NCI-H2081 treated with DMSO at 0.1 percent for 48 hours (cell line): ENCODE measurements at places on chromosomes 3 and 15.

- no peak for DNase-seq
Measured at GRCh38 chr15:91385311-91385710, 285.3 kb downstream of the SV2B start.

- no peak for DNase-seq
Measured at GRCh38 chr3:179671747-179672242, 19.0 kb downstream of the USP13 start.

- no peak for DNase-seq
Measured at GRCh38 chr15:88303395-88303794, 46.9 kb upstream of the NTRK3 start.

DNA sequence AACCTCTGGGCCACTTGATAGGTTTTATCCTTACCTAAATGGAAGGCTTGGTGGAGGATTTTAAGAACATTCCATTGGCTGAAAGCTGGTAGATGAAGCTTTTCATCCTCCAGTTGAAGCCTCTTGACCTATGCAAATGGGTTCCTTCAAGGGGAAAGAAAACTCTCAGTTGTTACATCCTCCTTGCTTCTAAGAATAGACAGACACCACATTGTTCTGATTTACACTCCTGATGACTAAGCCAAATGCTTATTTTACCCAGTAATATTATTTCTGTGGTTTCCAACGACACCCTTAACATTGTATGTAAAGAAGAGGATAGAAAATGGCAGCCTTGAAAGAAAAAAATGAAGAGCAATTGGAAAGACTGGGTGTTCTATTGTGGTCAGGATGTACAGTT lies 480.5 kb downstream of the OTOL1 start:
- DNase-seq, result no peak

- no peak for DNase-seq
Measured at GRCh38 chr3:80978216-80978969, 783.1 kb downstream of the GBE1 start.

GRCh38 chr3:127588806-127589577 lies 1.5 kb downstream of the TPRA1 start:
- DNase-seq, result no peak

DNA sequence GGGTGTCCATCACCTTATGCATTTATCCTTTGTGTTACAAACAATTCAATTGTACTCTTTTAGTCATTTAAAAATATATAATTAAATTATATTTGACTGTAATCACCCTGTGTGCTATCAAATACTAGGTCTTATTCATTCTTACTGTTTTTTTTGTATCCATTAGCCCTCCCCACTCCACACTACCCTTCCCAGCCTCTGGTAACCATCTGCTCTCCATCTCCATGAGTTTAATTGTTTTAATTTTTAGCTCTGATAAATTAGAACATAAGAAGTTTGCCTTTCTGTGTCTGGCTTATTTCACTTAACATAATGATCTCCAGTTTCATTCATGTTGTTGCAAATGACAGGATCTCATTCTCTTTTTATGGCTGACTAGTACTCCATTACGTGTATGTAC lies 16.8 kb downstream of the C3orf20 start:
- DNase-seq, result no peak

- DNase-seq, result no peak
Measured at GRCh38 chr15:31264559-31265089, 62.0 kb upstream of the KLF13 start.

DNA sequence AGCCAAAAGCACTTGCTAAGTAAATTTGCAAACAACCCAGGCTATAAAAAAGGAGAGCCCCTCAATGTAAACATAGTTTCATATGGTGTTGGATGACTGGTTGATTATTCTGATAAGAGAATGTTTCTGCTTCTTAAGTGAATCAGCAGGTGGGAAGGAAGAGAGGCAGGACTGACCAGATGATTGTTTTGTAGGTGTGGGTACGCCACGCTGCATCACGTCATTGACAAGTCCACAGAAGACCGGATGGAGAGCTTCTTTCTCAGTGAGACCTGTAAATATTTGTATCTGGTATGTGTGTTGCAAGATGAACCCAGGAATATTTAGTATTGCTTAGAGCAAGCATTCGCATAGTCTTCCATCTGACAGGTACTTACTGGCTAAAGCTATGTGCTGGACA lies 23.4 kb downstream of the EDEM1 start:
- no peak for DNase-seq

GRCh38 chr15:89307046-89307587 lies 27.5 kb downstream of the POLG start:
- DNase-seq, result no peak

DNA sequence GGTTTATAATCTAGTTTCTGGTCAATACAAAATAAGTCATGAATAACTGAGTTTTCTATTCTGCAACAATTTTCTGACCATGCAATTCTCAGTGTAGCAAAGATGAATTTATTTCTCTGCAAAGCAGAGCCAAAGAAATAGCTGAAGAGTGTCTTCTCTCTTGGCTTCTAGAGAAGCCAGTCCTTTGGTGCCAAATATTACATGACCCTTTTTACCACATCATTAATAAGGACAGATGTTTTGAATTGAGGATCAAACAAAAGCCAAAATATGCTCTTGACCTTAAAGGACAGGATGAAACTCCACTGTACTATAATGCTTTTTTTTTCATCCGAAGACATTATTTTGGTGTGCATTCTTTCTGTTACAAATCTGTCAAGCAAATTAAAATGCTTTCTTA lies 40.2 kb upstream of the OSTN start:
- DNase-seq, result no peak

- no peak for DNase-seq
Measured at GRCh38 chr15:71409541-71409940, 294.3 kb downstream of the THSD4 start.

DNA sequence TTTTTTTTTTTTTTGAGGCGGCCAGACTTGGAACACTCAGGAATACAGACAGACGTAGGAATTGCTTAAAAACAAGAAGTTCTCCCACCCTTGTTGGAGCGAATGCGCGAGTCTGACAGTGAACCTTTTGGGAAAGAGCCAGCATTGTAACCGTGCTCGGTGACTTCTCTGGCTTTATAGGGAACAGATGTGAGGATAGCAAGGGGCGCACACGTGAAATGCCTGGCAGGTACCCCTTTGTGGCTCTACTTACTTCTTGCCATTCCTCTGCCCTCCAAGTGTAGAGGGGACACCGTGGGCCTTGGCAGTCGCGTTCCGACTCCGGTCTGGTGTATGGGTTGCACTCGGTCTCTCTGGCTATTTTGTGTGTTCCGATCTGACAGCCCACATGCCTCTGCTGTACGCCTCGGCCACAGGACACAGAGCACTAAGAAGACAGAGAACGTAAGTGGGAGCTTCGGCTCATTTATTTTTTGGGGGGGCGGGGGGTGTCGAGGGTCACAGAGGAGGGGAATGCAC lies 126.4 kb downstream of the ADAMTS9 start:
- no peak for DNase-seq

DNA sequence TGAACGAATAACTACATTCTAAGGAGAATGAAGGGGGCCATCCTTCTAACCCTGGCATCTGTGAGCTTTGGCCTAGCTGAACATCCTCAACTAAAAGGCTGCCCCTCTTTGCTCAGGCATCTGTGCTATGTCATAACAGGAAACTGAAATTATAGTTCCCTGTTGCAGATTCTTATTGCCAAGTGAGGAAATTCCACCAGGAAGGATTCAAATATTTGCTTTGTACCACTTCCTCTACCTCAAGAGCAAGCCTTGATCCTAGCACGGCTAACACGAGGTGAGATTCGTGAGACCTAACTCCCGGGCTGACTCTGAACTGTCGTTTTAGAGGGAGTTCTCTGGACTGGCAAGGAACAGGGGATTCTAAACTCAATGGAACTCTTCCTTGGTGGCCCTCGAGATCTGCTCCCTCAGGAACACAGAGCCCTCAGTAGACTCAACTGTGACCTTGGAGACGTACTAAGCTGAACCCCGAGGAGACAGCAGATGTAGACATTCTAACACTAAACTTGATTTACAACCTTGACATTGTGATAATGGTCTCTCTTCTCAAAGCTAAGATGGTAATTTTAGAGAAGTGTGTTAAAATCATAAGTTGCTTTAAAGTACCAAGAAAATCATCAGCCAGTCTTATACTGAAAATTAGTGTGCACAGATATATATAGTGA lies 4.2 kb downstream of the SPG21 start:
- DNase-seq, result no peak

DNA sequence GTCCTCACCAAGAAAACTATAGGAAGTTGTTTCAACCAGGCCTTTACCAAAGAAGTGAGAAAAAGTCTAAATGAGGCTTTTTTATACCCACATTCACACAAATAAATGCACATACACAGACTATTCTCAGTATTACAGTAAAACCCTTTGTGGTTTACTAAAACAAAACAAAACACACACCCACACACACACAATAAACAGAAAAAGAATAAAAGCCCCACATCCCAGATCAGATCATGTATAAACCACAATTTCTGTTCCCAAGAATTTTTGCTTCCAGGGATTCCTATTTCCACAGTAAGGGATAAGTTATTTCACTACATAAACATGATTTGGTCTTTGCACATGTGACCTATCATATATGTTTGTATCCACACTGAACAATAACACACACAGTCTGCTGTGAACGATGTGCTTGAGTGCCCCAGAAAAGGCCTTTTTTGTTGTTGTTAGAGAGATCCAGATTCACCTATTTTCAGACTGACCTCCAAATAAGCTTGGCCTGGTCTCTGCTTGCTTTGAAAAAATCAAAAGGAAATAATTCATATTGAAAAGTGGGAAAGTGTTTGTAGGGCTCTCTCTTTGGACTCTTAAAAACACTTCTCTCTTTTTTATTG lies 283.4 kb upstream of the ATP11B start:
- DNase-seq, result no peak

GRCh38 chr3:40615110-40615915 lies 90.6 kb downstream of the ZNF621 start:
- no peak for DNase-seq

- no peak for DNase-seq
Measured at GRCh38 chr3:190941694-190942260, 79.3 kb upstream of the GMNC start.

DNA sequence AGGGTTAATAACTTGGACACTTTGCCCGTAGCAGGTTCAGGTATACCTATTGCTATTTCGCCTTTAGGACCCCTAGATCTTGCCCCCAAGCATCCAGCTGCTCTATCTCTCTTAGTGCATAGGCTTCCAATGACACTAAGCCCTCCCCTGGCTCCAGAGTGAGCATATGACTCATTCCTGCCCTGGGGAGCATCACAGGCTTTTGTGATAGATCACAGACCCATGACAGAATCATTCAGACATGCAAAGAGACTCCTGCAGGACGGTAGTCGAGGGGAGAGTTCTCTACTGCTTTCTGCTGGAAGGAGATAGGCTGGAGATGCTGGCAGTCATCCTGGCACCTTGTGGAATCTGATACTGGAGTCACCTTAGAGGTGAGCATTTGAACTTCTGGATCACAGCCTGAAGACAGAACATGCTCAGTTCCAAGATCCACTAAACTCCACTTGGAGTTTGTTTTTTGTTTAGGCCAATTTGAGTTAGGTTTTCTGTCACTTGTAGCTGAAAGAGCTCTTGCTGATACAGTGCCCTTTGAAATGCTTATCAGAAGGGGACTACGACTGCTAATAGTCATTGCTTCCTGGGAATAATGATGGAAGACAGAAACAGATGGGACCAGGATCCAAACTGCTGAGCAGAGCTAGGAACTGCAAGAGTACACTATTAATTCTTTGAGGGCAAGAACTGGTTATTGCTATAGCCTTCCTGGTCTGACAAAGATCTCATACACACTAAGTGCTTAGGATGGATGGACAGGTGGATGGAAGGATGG lies 11.0 kb downstream of the LYSMD2 start:
- DNase-seq, result no peak

DNA sequence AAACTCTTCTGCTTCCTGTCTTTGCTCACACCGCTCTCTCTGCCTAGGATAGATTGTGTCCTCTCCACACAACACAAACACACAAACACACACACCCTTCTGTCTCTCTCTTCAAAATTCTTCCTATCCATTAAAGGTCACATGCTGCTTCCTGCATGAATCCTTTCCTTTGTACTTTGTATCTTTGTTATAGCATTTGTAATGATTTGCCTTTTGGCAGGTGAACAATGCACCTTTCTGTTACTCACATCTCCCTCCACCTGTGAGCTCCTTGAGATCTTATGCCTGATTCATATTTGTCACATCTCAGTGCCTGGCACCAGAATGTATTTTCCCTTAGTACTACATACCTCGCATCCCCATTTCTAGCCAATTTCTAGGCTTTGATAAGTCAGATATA lies 251.4 kb upstream of the UMPS start:
- DNase-seq, result no peak

GRCh38 chr3:165440380-165440779 lies 244.2 kb upstream of the SLITRK3 start:
- no peak for DNase-seq

DNA sequence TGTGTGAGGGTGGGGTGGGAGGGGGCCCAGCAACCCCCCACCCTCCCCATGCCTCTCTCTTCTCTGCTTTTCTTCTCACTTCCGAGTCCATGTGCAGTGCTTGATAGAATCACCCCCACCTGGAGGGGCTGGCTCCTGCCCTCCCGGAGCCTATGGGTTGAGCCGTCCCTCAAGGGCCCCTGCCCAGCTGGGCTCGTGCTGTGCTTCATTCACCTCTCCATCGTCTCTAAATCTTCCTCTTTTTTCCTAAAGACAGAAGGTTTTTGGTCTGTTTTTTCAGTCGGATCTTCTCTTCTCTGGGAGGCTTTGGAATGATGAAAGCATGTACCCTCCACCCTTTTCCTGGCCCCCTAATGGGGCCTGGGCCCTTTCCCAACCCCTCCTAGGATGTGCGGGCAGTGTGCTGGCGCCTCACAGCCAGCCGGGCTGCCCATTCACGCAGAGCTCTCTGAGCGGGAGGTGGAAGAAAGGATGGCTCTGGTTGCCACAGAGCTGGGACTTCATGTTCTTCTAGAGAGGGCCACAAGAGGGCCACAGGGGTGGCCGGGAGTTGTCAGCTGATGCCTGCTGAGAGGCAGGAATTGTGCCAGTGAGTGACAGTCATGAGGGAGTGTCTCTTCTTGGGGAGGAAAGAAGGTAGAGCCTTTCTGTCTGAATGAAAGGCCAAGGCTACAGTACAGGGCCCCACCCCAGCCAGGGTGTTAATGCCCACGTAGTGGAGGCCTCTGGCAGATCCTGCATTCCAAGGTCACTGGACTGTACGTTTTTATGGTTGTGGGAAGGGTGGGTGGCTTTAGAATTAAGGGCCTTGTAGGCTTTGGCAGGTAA lies 8.1 kb downstream of the FAM131A start:
- peak; percentile 45 for DNase-seq
